ENCODE measurements at places on chromosomes 4 and X.

GRCh38 chr4:48093991-48094416 lies 40.0 kb downstream of the TXK start:
- DNase-seq = no peak

- no peak for DNase-seq
Measured at GRCh38 chr4:181308476-181309312, 934.5 kb upstream of the TENM3 start.

- DNase-seq = no peak
Measured at GRCh38 chr4:16140879-16141249, 57.0 kb upstream of the PROM1 start.

DNA sequence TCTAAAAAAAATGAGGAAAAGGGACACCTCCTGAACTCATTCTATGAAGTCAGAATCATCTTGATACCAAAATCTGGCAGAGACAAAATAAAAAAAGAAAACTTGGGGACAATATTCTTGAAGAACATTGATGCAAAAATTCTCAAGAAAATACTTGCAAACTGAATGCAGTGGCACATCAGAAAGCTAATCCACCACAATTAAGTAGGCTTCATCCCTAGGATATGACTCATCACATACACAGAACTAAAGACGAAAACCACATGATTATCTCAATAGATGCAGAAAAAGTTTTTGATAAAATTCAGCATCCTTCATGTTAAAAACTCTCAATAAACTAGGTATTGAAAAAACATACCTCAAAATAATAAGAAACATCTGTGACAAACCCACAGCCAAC lies 98.3 kb downstream of the FAM47B start:
- DNase-seq = no peak

DNA sequence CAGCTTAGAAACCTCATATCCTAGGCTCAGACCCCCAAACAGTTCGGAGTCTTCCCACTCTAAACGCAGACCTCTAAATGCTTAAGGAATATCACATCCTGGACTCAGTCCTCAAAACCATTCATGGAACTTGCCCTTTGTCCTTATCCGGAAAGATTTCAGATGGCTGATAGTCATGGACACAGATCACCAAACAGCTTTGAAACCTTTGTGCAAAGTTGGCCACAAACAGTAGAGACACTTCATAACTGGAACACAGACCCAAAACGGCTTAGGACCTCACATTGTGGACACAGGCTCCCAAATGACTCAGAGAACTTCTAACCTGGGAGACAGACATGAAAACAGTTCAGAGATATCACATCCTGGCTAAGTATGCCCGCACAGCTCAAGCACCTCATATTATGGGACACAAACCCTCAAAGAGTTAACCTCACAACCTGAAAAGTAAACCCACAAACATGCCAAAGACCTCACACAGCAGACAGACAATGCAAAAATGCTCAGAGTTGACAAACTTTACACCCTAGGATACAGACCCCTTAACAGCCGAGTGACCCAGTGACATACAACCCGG lies 15.5 kb downstream of the SUV39H1 start:
- no peak for DNase-seq

- DNase-seq = no peak
Measured at GRCh38 chr4:14125375-14126129, 498.0 kb upstream of the BOD1L1 start.

GRCh38 chrX:83916525-83916924 lies 55.6 kb downstream of the CYLC1 start:
- DNase-seq = no peak

DNA sequence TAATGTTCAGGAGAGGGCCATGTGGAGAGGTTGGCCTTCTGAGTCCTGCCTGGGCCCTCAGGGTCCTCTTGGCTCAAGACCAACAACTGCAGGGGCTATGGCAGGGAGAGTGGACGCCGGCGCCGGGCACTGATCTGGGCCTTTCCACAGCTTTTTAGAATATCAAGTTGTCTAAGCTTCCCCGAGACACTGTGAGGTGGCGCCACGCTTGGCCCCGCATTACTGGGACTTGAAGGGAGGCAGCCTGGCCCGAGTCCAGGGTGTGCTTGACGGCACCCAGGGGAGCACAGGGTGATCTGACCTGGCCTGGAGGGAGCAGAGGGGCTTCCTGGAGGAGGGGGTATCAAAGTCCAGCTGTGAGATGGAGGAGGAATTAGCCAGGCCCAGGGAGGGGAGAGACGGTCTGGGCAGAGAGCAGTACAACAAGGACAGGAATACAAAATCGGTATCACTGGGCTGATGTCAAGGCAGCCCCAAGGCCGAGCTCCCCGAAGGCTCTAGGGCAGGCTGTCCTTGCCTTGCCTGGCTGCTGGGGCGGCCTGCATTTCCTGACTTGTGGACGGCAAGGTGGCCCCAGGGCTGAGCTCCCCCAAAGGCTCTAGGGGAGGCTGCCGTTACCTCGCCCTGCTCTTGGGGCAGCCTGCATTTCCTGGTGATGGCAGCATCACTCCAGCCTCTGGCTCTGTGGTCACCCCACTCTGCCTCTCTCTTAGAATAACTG lies 28.1 kb downstream of the ABLIM2 start:
- DNase-seq = no peak

- DNase-seq = no peak
Measured at GRCh38 chr4:148110169-148110568, 332.0 kb downstream of the NR3C2 start.

GRCh38 chr4:20305976-20306375 lies 54.3 kb downstream of the SLIT2 start:
- no peak for DNase-seq

- peak; percentile 85 for DNase-seq
Measured at GRCh38 chr4:174697202-174697601, 131.8 kb downstream of the GLRA3 start.

DNA sequence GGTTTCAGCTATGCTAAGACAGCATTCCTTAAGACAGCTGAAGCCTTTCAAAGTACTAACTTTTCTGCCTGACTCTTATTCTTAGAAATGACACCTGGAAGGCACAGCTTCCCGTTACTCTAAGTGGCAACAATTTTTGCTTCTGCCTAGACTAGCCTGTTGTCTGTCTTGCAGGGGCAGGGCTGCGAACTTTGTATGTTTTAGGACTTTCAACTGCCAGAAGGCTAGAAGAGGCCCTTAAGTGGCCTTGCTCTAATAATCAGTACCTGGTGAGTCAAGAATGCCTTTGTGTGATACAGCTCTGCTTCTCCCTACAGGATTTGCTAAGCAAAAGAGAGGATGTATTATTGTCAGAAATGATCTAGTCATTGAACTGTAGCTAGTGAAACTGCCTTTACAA lies 30.0 kb upstream of the TFDP3 start:
- DNase-seq = no peak

DNA sequence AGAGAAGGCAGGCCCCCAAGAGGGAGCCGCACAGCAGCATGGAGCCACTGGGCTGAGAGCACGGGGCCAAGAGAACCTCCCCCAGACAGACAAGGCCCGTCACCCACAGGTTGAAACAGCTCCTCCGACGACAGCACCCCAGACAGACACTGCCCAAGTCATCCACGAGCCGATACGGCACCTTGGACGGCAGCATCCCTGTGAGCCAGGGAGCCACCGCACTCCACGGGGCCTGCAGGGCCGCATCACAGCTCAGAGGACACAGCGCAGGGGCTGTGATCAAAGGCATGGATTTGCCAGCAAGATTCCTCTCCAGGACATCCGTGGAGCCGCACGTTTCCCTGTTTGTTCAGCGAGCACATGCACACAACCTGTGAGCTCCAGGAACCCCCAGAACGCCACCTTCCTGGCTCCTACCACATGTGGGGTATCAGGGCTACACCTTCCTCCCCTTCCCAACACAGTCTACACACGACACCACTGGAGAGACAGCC lies 3.9 kb downstream of the CTBP1 start:
- DNase-seq = no peak

DNA sequence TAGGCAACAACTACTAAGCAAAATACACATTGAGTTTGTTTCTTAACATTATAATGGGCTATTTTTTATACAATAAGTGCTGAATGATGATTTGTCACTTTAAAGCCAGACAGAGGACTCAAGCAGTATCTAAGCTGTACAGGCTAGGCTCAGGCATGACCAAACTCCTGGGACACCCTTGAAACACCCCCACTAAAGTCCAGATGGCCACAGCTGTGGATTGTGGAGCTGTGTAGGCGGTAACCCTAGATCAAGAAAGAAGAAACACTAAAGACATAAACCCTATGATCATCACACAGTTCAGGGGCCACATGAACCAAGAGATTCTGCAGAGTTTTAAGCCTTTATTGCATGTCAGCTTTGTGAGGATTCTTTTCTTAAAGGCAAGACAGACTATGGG lies 25.1 kb downstream of the TAB3 start:
- no peak for DNase-seq

GRCh38 chrX:103418811-103419340 lies 42.5 kb downstream of the BEX3 start:
- no peak for DNase-seq

- DNase-seq = no peak
Measured at GRCh38 chr4:29710519-29710918, 1009.6 kb upstream of the PCDH7 start.

- peak; percentile 5 for DNase-seq
Measured at GRCh38 chrX:16695079-16695676, 17.3 kb downstream of the CTPS2 start.

DNA sequence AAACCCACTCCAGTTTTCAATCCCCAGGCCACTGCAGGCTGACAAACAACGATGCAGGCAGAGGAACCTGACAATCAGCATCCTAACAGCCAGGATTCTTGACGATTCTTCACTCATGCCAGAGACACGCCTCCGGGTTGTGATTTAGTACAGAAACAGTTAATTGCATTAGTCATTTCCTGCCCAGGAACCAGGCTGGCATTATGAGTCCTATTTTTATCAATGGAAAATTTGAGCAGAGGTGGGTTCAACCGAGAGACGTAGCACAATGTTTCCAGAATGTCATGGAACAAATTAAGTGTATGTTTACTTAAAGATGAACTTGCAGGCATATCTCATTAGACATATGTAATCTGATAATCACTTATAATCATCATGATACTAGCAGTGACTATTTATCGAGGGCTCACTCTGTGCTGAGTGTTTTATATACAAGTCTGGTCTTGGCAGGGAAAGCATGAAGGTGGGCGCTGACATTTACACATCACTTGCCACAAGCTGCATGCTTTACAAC lies 159.7 kb downstream of the NSUN7 start:
- DNase-seq = peak; percentile 34
